Activated T-cell treated with anti-CD3 and anti-CD28 coated beads, Interleukin-2, amount 50 U/mL, for 72 hours (primary cell): ENCODE measurements at places on chromosomes 7 and 10. TPM values are rescaled to one million over a fixed set of nuclear protein-coding genes. Genes with fewer than 3 reads are reported as not detected.

Gene PEX1
- total RNA-seq = 22.8 TPM

Gene WDR37
- total RNA-seq = 18.7 TPM

Gene WDR91
- 27.1 TPM for total RNA-seq

DNA sequence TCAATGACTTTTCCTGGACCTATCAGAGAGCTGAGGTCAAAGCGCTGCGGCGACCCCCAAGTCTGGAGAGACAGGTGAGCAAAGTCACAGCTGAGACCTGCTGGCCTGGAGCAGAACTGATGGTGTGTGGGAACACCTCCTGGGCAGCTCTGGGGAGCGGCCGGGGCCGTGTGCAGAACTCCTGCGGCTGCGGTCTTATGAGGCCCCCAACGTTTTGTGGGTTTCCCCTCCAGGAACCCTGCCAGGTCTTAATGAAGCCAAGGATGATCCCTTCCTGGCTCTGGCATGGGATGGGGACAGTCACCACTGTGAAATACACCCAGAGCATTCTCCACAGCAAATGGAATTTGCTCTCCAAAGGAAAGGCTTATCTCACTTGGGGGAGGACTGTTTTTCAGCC is 26.1 kb downstream of the DPYSL4 start:
- no peak for DNase-seq

- DNase-seq = no peak
Measured at GRCh38 chr7:97733276-97734161, 1.6 kb downstream of the TAC1 start.

DNA sequence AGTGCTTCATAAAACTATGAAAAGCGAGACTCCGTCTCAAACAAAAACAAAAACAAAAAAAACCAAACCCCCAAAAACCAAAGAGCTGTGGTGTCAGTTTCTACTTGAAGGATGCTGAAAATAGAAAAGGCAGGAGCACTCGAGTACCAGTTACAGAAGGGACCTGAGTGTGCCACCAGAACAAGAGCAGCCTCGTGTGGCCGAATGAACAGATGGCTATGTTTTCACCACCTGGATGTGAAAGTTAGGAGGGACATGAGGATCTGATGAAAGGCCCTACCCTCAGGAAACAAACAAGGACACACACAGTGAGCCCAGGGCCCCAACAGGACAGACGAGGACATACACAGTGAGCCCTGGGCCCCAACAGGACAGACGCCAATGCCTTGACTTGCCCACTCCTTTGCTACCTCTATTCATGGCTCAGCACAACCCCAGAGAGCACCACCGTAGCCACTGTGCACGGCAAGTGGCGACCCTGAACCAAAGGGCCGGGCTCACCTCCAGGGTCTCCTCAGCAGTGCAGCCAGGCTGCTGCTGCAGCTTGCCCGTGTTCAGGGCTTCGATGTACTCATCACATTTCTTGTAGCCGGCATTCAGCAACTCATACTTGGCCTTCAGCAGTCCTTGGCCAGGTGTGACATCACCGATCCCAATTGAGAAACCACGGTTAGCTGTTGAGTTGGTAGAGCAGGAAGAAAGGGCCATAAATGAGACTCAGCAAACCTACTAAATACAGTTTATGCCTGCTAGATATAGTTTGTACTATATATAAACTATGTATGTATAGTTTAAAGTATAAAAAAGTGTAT is 24.9 kb downstream of the POLR3A start:
- DNase-seq = no peak

DNA sequence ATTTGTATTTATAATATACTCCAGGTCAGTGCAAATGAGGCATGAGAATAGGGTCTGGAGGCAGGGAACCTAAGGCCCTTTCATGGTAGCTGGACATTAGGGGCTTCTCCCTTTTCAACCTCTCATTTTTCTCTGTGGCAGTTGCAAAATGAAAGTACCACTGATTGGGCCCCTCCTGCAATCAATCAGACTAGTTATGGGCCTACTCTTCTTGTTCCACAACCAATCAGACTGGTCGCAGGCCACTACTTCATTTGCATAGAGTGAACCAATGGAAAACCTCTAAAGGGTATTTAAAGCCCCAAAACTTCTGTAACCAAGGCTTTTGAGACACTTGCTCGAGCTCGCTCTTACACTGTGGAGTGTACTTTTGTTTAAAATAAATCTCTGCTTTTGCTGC is 10.0 kb upstream of the PRPS1L1 start:
- no peak for DNase-seq

DNA sequence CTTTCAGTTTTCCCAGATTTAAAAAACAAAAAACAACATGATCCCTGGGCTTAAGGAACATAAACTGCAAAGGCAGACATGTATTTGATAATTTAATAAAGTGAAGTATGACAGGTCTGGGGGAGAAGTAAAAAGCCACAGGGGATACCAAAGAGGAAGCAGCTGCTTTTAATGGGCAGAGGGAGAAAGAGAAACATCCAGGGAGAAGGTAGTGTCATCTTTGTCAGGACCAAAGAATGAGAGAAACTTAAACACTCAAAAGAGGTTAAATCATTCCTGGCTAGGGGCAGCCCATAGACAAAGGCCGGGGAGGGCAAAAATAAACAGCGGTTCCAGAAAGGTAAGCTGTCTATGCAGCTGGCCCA is 94.5 kb downstream of the GRB10 start:
- no peak for DNase-seq

DNA sequence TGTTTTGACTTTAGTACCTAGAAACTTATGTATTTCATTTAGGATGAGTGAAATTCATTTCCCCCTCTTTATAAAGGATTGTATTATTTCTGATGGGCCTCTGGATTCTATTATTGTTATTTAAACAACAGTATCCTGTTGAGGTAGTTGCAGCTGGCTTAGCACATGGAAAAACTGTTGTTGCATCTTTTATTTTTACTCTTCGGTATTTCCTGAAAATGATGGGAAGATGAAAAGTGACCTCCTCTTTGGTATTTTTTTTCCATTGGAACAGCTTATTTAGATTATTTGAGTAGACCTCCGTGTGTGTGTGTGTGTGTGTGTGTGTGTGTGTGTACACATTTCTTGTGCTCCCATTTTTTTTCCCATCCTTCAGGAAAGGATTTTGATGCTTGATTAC is 129.8 kb downstream of the PRKG1 start:
- no peak for DNase-seq

- DNase-seq = no peak
Measured at GRCh38 chr7:106592282-106593027, 68.5 kb downstream of the CCDC71L start.
